ENCODE measurements at places on chromosomes 2 and 18. TPM values are rescaled to one million over a fixed set of nuclear protein-coding genes. Genes with fewer than 3 reads are reported as not detected.
A peak's percentile ranks its signal among the peaks of the same experiment; 100 is the strongest.

- H3K36me3 ChIP-seq, result no peaks in the 10 kb centered on the region
- H3K4me3 ChIP-seq, result no peak overlapping the region
- no peak overlapping the region for H3K27ac ChIP-seq
- no peaks in the 10 kb centered on the region for H3K27me3 ChIP-seq
- H3K4me1 ChIP-seq, result no peaks in the 10 kb centered on the region
Measured at GRCh38 chr18:50674307-50674980, 114.6 kb downstream of the MAPK4 start.

The CNTNAP5 gene
- total RNA-seq, result not detected

DNA sequence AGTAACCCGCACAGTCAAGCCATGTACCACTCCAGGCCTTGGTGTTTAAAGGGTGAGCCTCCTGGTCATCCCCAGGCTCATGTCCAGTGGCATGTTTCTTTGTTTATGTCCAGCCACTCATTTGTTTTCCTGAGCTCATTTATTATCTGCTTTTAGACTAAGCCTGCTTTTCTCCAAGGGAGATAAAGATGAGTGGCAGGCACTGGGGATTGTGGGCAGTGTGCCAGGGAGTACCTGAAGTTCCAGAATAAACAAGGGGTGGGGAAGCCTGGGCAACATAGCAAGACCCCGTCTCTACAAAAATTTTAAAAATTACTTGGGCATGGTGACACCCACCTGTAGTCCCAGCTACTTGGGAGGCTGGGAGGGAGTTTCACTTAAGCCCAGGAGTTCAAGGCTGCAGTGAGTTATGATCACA is 1.9 kb downstream of the ANXA4 start:
- H3K27me3 ChIP-seq, result no peaks in the 10 kb centered on the region
- H3K4me3 ChIP-seq, result no peak overlapping the region
- peaks cover 5% of the 10 kb centered on the region for H3K4me1 ChIP-seq
- H3K36me3 ChIP-seq, result no peaks in the 10 kb centered on the region

The HAAO gene
- total RNA-seq, result 29.0 TPM

DNA sequence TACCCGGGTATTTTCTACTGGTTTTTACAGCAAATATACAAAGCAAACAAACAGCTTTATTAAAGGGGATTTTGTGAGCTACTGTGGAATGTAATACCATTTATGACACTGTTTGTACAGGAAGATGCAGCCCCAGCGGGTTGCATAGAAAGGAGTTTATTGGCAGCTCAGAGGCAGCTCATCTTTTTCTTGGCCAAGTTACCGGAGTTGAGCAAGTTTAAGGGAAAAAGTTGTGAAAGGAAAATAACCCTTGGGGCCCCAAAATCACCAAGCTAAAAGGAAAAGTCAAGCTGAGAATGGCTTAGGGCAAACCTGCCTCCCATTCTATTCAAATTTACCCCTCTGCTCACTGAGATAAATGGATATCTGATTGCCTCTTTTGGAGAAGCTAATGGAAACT is 60.8 kb downstream of the MOB4 start:
- H3K27me3 ChIP-seq, result no peaks in the 10 kb centered on the region
- peaks cover 2% of the 10 kb centered on the region for H3K4me1 ChIP-seq

- DNase-seq, result no peak
- H3K27ac ChIP-seq, result no peak overlapping the region
- H3K4me3 ChIP-seq, result no peak overlapping the region
- no peaks in the 10 kb centered on the region for H3K36me3 ChIP-seq
Measured at GRCh38 chr2:235636546-235636945, 142.7 kb downstream of the AGAP1 start.

DNA sequence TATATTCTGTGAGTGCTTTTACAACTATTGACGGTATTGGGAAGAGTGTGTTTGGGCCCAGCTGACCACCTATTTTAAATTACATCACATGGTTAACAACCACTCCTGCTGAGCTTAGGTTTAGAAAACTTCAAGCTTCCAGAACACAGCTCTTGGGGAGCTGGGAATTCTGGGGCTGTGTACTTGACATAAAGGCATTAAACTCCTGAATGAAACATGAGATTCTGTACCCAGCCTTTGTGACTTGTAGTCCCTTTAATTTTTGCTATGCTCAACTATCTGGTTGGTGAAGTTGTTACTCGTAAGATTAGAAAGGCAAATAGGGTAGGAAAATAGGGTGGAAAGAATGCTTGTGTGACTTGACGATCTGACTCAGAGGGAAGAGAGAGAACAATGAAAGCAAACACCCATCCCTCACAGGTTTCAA is 66.9 kb downstream of the LTBP1 start:
- no peaks in the 10 kb centered on the region for H3K27me3 ChIP-seq
- no peak overlapping the region for H3K4me3 ChIP-seq
- H3K36me3 ChIP-seq, result no peaks in the 10 kb centered on the region
- no peak for DNase-seq

DNA sequence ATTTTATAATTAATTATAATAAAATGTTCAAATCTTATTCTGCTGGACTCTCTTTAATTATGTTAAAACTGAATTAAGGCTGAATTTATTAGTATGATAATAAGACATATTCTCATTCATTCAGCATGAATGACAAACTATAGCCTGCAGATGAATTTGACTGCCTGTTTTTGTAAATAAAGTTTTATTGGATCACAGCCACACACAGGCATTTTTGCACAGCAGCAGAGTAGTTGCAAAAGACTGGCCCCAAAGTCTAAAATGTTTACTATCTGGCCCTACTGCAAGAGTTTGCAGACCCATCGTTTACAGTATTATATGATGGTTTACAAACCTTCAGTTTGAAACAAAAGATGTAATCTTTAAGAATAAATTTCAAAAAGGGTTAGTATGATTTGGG is 58.6 kb downstream of the RMDN2 start:
- no peaks in the 10 kb centered on the region for H3K27me3 ChIP-seq
- no peaks in the 10 kb centered on the region for H3K4me1 ChIP-seq
- H3K36me3 ChIP-seq, result no peaks in the 10 kb centered on the region
- no peak for DNase-seq
- no peak overlapping the region for H3K4me3 ChIP-seq
- H3K27ac ChIP-seq, result no peak overlapping the region

DNA sequence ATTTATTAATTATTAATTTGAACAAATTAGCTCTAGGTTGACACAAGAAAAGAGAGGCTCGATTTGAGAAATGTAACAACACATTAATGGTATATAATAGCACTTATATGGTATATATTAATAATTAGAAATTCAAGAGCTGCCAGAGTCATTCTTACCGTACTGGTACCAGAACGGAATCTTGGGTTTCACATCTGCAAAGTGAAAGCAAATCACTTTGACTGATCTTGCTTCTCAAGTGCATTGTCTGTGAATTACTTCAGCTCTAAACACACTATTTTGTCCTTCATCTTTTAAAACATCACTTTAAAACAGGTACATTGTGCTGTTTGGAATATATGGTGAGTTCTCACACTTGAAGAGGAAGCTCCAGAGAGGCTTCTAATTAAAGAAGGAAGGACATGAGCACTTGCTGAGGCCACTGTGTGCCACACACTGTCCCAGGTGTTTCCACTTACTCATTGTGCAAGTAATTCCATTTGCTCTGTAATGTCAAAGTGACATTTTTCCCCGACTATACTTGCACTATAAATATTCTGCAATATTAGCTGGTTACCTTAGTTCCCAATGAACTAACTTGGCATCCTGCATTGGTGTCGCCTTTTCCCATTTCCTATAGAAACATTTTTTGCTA is 85.8 kb downstream of the PLA2R1 start:
- no peaks in the 10 kb centered on the region for H3K36me3 ChIP-seq
- H3K4me3 ChIP-seq, result no peak overlapping the region
- no peaks in the 10 kb centered on the region for H3K4me1 ChIP-seq
- H3K27me3 ChIP-seq, result no peaks in the 10 kb centered on the region
- H3K27ac ChIP-seq, result no peak overlapping the region

The ANKRD29 gene
- total RNA-seq, result 19.0 TPM

DNA sequence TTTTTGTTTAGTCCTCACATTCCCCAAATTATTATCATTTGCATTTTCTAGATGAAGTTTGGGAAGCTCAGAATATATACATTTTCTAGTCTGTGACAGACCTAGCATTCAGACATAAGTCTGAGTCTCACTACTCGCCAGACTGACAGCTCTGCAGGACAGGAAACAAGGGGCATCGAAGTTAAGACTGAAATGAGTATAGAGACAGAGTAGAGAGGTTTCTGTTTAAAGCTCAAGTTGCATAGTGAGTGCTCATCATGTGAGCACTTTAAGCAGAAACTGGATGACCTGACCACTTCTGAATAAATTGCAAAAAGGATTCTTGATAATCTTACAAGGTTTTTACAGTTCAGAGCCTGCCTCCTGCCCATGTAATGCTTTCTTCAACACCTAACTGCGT is 1.1 kb downstream of the HADHB start:
- H3K4me3 ChIP-seq, result peak overlapping the region; percentile 95
- peaks cover 19% of the 10 kb centered on the region for H3K4me1 ChIP-seq
- H3K36me3 ChIP-seq, result no peaks in the 10 kb centered on the region
- H3K27me3 ChIP-seq, result no peaks in the 10 kb centered on the region
- no peak for DNase-seq

DNA sequence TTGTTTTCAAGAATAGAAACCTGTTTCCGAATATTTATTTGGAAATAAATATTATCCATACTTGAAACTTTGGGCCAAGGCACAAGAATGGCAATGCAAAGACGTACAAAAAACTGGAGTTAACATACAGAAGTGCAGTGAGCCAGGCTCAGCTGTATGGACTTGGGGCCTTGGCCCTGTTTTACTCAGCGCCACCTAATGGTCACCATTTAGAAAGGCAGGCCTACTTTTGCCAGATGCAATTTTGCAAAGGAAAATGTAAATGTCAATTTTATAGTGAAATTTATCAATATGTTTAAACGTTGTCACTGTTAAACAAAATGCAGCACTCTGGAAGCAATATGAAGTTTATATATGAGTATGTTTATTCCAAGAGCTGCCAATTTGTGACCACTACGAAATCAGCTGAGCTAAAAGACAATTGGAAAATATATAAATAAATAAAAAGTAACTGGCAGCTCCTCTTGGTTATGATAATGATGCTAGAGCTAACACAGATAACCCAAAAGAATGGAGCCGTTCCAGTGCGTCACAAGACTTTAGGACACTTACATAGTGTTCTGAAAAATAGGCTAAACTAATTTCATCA is 155.0 kb downstream of the ARHGAP15 start:
- no peaks in the 10 kb centered on the region for H3K4me1 ChIP-seq
- no peak for DNase-seq
- no peaks in the 10 kb centered on the region for H3K36me3 ChIP-seq
- H3K4me3 ChIP-seq, result no peak overlapping the region

The ZBTB7C gene
- total RNA-seq, result 26.6 TPM

DNA sequence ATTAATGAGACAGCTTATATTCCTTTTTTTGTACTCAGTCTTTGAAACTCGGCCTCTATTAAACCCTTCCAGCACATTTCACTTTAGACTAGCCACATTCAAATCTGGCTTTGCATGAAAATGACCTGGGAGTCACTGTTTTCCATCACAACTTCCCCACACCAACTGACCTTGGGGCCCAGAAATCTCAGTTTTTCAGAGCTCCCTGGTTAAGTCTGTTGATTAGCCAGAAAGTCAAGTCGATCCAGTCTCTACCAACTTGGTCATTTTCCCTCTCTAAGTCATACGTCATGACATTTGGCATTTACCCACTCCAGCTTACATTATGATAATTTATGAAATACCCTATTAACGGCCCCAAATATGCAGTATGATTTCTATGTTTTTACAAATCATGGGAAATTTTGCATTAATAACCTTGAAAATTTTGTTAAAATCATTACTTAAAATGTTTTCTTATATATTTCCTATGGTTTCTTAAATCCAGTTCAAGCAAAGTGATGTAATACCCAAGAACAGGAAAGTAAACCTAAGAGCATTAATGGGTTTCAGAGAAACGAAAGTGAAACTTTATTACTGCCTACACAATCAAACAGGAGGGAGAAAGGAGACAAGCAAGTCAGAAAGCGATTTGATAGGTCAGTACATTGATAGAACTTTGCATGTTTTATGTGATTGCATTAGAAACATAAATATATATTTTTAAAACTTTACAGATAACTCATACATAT is 77.1 kb downstream of the SPATS2L start:
- H3K4me3 ChIP-seq, result peak overlapping the region; percentile 22
- H3K27me3 ChIP-seq, result no peaks in the 10 kb centered on the region
- H3K4me1 ChIP-seq, result peaks cover 21% of the 10 kb centered on the region
- no peak overlapping the region for H3K27ac ChIP-seq
- no peaks in the 10 kb centered on the region for H3K36me3 ChIP-seq

- no peak for DNase-seq
- no peaks in the 10 kb centered on the region for H3K36me3 ChIP-seq
- no peaks in the 10 kb centered on the region for H3K4me1 ChIP-seq
Measured at GRCh38 chr2:20677301-20678085, 10.5 kb downstream of the GDF7 start.

DNA sequence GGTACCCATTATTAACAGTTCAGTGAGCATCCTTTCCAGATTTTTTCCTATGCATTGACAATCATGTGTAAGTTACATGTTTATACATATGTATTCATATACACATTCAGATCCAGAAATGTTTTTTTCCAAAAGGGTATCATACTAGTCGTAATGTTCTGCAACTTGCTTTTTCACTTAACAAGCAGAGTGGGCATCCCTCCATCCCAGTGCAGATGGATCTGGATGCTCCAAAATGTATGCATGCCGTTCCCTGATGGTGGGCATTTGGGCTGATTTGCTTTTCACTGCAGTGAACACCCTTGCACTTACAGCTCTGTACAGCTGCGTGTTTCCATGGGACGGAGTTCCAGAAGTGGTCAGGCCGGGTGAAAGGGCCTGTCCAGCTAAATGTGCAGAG is 57.0 kb downstream of the DNMT3A start:
- H3K36me3 ChIP-seq, result no peaks in the 10 kb centered on the region
- H3K27ac ChIP-seq, result no peak overlapping the region
- DNase-seq, result no peak

The CNRIP1 gene
- 54.6 TPM for total RNA-seq

GRCh38 chr2:28684142-28684858 is 67.3 kb upstream of the PPP1CB start:
- peaks cover 10% of the 10 kb centered on the region for H3K4me1 ChIP-seq
- H3K27ac ChIP-seq, result no peak overlapping the region
- no peak overlapping the region for H3K4me3 ChIP-seq
- DNase-seq, result no peak
- H3K36me3 ChIP-seq, result no peaks in the 10 kb centered on the region

DNA sequence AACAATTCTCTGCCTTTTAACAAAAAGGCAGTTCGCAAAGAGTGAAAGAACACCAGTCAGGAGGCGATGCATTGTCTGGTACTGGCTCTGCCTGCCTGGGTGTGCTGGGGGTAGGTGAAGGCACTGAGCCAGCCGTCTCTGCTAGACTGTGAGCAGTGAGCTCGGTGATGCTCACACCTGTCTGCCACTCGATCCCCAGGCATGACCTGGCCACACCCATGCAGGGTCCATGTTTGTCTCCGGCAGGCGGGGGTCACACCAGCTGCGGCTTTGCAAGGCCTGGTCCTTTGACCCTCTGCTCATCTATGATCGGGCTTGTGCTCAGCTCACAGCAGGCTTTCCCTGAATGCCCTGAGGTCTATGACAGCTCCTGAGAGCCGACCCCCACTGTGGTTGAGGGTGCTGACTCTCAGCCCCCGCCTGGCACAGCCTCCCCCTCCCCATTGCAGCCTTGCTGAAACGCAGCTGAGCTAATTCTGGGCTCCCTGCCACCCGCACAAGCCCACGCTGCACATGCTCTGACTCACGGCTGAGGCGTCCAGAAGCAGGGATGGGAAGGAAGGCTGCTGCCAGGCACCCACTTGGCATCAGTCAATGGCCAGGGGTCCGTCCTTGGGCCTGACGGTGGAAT is 23.7 kb downstream of the CRACDL start:
- H3K27ac ChIP-seq, result no peak overlapping the region
- H3K4me1 ChIP-seq, result peaks cover 3% of the 10 kb centered on the region
- no peak for DNase-seq
- no peak overlapping the region for H3K4me3 ChIP-seq
- no peaks in the 10 kb centered on the region for H3K27me3 ChIP-seq

The NR4A2 gene
- 12.2 TPM for total RNA-seq

Data from ovary (tissue), 10 donors.